ENCODE measurements at places on chromosomes 12 and 14.

- H3K4me1 ChIP-seq: no peaks in the 10 kb centered on the region
- H3K4me3 ChIP-seq: no peak overlapping the region
- H3K27me3 ChIP-seq: peaks cover 6% of the 10 kb centered on the region
These were observed 20.4 kb downstream of the AKAP3 start for GRCh38 chr12:4628406-4628805.

GRCh38 chr14:32657081-32657480 is 281.6 kb upstream of the NPAS3 start:
- no peaks in the 10 kb centered on the region for H3K27me3 ChIP-seq
- no peak overlapping the region for H3K27ac ChIP-seq
- no peaks in the 10 kb centered on the region for H3K4me1 ChIP-seq
- H3K4me3 ChIP-seq: no peak overlapping the region
- DNase-seq: peak; percentile 63

DNA sequence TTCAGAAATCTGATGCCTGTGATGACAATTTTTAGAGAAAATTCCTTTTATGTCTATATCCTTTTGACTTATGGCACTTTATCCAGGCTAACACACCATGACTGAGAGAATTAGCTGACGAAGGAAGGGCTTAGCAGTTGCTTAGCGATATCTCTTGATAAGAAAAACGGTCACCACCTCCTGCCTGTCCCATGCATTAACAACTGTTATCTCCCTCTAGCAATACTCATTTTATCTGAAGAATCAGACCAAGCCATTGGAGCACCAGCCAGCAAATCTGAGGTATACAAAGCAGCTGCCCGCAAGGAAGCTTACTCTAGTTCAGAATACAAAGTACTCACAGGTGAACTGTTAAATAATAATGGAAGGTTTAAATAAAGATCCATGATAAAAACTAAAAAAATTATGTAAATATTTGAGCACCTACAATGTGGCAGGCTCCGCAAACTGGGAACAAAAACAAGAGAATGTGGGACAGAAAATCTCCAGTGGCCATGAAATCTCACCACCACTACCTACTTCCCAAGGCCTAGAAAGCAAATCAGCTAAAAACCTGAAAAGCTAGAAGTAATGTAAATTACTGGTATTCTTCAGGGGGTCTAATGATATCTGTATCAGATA is 24.3 kb downstream of the PPM1H start:
- no peaks in the 10 kb centered on the region for H3K36me3 ChIP-seq
- DNase-seq: no peak
- H3K27ac ChIP-seq: no peak overlapping the region
- H3K27me3 ChIP-seq: no peaks in the 10 kb centered on the region

DNA sequence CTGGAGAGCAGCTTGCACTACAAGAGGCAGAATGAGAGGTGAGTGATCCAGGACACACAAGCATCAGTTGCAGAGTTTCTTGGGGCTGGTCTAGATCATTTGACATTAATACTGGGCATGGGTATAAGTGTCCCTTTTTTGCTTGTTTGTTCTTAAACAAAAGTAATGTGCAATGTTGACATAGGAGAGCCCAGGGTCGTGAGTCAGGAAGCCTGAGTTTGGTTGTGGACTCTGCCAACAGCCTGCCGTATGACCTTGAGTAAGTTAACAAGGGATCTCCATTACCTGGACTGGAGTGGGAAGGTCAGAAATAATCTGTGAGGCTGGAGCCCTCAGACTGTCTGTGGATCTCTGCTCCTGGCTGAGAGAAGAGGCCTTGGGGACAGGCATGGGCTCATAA is 170.3 kb downstream of the KCNA5 start:
- no peaks in the 10 kb centered on the region for H3K27me3 ChIP-seq
- H3K27ac ChIP-seq: no peak overlapping the region
- H3K4me1 ChIP-seq: no peaks in the 10 kb centered on the region
- no peak overlapping the region for H3K4me3 ChIP-seq

- H3K4me3 ChIP-seq: no peak overlapping the region
- no peak overlapping the region for H3K27ac ChIP-seq
- peaks cover 12% of the 10 kb centered on the region for H3K36me3 ChIP-seq
- H3K27me3 ChIP-seq: no peaks in the 10 kb centered on the region
These were observed 18.3 kb downstream of the TRIP11 start for GRCh38 chr14:92021523-92021922.

GRCh38 chr14:36975834-36976233 is 196.6 kb downstream of the SLC25A21 start:
- peaks cover 3% of the 10 kb centered on the region for H3K4me1 ChIP-seq
- no peak for DNase-seq
- H3K36me3 ChIP-seq: no peaks in the 10 kb centered on the region

Measured in astrocyte (in vitro differentiated cells and primary cell).